Mucosa of descending colon (tissue), 3 donors: ENCODE measurements at places on chromosomes 7 and 10. TPM values are rescaled to one million over a fixed set of nuclear protein-coding genes. Genes with fewer than 3 reads are reported as not detected.

DNA sequence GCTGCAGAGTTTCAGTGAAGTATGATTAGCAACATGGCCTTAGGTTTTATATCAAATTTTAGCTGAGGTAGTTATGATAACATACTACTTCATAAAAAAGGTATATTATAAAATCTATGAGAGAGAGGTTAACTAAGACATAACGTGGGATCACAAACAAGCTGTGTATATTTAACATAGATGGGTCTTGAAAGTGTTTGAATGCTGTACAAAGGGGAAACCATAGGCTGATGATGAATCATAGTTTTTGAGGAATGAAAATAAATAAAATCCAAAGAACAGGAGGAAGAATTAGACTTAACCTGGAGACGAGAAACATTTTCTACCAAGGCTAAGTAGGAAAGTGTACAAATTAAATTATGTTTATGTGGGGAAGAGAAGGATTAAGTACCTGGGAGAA lies 119.0 kb downstream of the GNAI1 start:
- DNase-seq, result no peak

DNA sequence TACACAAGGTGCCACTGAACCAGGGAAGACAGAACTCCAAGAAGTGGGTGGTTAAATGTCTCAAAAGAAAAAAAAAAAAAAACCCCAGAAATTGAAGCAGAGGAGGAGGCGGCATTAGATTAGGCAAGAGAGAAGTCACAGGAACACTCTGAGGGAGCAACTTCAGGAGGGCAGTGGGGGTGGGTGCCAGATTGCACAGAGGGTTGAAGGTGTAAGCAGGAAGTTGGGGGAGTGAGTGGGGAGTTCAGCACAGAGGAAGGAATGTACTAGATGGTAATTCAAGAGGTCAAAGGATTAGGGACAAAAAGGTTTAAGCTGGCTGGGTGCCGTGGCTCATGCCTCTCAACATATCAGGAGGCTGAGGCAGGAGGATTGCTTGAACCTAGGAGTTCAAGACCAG lies 110.0 kb upstream of the PDLIM1 start:
- DNase-seq, result no peak

- no peak for DNase-seq
Measured at GRCh38 chr7:134767520-134768168, 11.8 kb upstream of the CALD1 start.

DNA sequence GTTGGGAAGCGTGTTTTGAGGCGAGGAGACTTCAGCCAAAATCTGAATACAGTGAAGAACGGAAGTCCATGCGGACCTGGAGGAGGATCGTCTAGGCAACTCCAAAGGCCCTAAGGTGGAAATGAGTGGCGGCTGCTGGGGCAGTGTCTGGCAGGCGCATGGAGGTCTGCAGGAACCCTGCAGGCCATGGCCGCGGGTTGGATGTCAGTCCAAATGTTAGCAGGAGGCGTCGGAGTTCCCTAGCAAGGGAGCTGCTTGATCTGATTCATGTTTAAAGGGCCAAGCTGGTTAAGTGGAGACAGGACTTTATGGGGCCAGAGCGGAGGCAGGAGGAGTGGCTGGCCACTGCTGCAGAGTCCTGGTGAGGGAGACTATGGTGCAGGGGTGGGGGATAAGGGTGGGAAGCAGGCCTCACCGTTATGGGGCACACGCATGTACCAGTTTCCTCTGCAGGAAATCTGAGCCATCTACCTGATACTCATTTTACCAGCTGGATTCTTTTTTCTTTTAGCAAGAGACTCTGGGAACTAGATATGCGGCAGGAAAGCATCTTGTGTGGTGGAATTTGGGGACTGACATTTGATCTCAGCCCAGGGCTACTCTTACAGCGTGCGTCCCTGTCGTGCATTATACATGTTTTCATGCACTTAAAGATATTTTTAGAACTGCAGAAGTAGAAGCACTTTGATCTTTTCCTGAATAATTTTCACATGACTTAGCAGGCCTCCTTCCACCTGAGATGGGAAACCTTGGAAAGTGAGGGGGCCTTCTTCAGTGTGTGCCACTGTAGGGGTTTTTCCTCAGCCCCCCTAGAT lies 6.6 kb upstream of the REPIN1 start:
- DNase-seq, result no peak

Gene SLC16A9
- total RNA-seq, result 28.8 TPM
